Right renal pelvis (tissue), 4 donors: ENCODE measurements at places on chromosomes 7 and 10.
A peak's percentile ranks its signal among the peaks of the same experiment; 100 is the strongest.

GRCh38 chr7:157433628-157434027, 96.8 kb downstream of the DNAJB6 start:
- DNase-seq = no peak

- no peak for DNase-seq
Measured at GRCh38 chr10:47025253-47025539, 114.0 kb downstream of the PTPN20 start.

GRCh38 chr10:69090685-69091084, 2.8 kb downstream of the SRGN start:
- DNase-seq = no peak

DNA sequence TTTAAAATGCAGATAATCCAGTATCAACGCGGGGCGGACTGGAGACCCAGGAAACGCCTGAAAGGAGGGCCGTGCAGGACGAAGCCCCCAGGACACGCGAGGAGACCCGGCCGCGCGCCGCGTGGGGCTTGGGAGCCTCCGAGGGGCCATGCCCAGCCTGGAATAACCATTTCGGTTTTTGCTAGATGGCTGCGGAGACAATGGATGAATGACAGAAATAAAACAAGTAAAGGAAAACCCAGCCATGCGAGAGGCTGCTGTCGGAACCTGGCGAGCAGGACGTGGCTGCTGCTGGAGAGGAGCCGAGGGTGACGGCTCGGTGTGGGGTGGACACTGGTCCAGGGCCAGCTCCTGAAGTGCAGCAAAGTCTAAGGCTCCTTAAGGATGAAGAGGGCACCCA, 227.2 kb upstream of the ADARB2 start:
- no peak for DNase-seq

- no peak for DNase-seq
Measured at GRCh38 chr10:489330-489729, 200.1 kb downstream of the DIP2C start.

GRCh38 chr10:43686414-43686813, 37.7 kb upstream of the ZNF32 start:
- DNase-seq = no peak

GRCh38 chr10:112247791-112248190, 35.4 kb upstream of the TECTB start:
- DNase-seq = no peak

- no peak for DNase-seq
Measured at GRCh38 chr7:26688388-26688787, 176.0 kb downstream of the SKAP2 start.

GRCh38 chr7:39613577-39613976, 9.8 kb upstream of the RALA start:
- DNase-seq = no peak

GRCh38 chr7:80450621-80451308, 61.1 kb downstream of the GNAT3 start:
- DNase-seq = no peak

- DNase-seq = no peak
Measured at GRCh38 chr10:101272229-101272868, 43.1 kb upstream of the LBX1 start.

DNA sequence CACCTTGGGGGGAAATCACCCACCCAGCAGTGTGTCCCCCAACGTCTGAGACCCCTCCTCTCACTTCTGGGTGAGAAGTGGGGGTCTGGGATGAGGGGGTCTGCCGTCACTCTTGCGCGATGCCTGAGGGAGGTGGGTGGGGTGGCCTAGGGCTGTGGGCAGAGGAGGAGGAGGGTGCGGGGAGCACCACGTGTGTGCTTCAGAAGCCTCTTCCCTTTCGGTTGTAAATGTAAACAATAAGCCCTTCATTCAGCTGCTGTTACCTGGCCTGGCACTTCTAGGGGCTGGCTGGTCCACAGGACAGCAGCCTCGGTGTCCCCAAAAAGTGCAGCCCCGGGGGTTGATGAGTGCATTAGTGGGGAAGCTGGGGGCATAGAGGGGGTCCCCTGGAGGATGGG, 1.3 kb downstream of the CLIP2 start:
- no peak for DNase-seq

DNA sequence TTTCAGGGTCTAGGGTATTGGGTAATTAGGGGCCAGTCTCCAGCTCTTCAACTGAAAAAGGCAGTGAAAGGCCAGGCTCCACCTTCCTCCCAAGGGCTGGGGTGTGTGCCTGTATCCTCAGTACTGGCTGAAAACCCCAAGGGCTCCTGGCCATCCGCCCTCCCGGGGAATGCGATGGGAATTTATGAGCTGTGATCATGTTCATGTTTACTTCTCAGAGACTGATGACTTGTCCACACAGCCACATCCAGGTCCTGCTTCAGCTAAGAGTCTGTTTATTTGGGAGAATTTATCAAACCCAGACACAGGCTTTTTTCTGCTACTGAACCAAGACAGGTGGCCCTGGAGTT, 91.7 kb downstream of the CCDC3 start:
- DNase-seq = no peak

GRCh38 chr10:119029613-119030420, at the start of gene NANOS1:
NANOS1 (plus strand) TSS chr10:119029714; CDS start chr10:119029802, 88 bp downstream.
- DNase-seq = no peak

DNA sequence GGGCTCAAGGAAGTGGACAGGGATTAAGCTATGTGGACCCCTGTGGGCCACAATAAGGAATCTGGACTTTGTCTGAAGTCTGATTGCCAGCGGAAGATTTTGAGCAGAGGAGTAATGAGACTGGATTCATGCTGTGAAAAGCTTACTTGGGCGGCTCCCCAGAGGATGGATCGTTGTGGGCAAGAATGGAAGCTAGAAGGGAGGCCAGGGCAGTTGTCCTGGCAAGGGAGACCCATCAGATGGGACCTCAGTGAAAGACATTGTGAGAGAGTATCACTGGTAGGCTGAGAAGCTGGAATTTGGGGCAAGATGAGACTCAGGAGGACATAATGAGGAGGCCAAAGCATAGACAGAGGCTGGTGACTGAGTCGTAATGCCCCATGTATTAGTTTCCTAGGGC, 15.6 kb downstream of the ABCC2 start:
- no peak for DNase-seq

DNA sequence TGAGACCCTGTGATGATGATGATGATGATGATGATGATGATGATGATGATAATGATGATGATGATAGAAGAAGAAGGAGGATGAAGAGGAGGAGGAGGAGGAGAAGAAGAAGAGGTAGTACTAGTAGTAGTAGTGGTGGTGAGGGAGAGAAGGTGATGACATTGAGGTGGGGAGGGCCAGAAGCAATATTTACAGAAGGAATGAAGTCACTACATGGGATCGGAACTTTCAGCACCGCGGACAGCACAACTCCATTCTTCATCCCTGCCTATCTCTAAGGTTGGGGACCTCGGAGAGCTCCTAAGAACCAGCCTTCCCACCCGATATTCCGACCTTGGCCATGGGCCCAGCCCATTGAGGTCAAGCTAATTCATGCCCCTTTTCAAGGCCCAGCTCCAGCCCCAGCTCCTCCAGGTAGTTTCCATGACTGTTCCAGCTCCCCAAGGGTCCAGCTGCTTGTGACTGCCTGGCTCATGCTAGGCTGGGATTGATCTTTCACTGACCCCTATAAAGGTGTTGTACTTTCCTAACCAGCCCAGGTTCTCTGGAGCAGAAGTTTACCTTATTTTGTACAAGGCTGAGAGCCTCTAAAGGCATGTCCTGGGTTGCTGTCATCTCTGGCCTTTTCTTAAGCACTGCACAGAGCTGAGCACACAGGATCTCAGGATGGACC, 10.3 kb downstream of the CRHR2 start:
- DNase-seq = peak; percentile 78

DNA sequence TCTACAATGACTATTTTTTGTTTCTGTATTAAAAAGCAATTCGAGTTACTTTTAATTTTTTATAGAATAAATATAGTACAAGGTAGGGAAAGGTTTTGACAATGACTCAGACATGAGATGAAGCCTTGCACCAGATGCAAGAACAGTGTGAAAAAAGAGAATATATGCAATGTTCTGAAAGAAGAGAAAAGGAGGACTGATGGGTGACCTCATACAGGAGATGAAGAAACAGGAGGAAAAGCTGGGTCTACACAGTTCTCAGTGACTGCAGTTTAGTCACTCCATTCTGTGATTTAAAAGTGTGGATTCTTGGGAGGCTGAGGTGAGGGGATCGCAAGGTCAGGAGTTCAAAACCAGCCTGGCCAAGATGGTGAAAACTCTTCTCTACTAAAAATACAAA, 38.3 kb upstream of the YAE1 start:
- no peak for DNase-seq
